Activated CD4-positive, alpha-beta T cell treated with anti-CD3 and anti-CD28 coated beads, Interleukin-2, amount 50 U/mL, for 1 hour (primary cell): ENCODE measurements at places on chromosomes 1 and 21.

DNA sequence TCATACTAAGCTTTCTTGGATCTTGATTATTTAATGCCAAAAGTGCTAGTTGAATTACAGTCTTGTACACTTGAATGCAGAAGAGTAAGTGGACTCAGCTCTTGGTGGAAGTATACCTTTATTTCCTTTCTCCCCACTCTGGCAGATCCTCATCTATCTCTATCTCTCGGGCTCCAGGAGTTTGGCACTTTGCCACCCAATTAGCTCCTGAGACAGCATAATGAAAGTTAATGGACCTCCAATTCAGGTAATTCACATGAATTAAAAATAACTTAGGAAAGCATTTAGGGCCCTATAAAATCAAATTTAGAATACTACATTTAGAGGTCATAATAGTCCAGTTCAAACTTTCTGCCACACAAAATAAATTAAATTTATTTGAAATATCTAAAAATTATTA is 67.4 kb downstream of the OLFM3 start:
- no peak for DNase-seq

GRCh38 chr1:162305969-162306368 is 70.7 kb downstream of the SPATA46 start:
- no peak for DNase-seq

DNA sequence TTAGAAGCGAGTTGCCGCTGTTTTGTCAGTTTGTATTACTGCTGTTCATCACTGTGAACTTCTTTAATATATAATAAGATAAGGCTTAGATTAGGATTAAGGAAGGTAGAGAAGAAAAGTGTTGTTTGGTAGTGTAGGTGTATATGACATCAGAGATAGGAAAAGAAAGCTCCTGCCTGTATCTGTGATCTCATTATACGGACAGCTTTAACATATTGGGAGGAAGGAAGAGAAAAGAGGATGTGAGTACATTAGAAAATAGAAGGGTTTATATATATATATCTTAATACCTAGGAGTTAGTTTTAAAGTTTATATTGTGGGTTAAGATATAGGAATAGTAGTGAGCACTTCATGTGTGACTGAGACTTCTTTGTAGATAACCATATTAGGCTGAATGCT is 71.0 kb downstream of the RALGPS2 start:
- no peak for DNase-seq

DNA sequence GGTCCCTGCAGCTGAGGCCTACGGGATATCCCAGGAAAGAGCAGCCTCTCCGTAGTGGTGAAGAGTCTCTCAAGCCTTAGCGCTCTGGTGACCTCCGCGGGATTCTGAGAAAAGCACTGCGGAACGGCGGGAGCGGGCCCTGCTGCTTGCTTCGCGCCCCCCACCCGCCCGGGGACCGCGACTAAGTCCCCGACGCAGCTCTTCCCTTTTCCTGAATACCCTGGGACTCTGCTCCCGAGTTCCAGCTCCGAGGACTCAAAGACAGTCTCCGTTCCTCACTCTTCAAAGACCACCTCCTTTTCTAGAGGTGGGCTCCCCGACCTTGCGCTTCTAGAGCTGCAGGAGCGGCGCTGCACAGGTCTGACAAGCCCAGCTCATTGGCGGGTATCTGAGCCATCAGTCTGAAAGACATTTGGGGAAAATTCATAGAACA is 3.6 kb upstream of the PRRX1 start:
- DNase-seq: no peak

GRCh38 chr1:185600641-185601040 is 133.6 kb upstream of the HMCN1 start:
- DNase-seq: no peak

- no peak for DNase-seq
Observed at GRCh38 chr1:119003413-119004128, 15.4 kb upstream of the TBX15 start.

DNA sequence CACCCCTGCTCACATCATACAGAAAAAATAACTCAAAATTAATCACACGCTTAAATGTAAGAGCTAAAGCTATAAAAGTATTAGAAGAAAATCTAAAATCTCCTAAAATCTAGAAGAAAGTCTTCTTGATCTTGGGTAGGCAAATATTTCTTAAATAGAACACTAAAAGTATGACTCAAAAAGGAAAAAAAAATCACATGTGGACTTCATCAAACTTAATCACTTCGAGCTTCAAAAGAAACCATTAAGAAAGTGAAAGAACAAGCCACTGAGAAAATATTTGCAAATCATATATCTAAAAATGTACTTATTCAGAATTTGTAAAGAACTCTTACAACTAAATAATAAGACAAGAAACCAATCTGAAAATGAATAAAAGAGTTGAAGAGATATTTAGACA is 32.7 kb downstream of the LRRC52 start:
- no peak for DNase-seq

DNA sequence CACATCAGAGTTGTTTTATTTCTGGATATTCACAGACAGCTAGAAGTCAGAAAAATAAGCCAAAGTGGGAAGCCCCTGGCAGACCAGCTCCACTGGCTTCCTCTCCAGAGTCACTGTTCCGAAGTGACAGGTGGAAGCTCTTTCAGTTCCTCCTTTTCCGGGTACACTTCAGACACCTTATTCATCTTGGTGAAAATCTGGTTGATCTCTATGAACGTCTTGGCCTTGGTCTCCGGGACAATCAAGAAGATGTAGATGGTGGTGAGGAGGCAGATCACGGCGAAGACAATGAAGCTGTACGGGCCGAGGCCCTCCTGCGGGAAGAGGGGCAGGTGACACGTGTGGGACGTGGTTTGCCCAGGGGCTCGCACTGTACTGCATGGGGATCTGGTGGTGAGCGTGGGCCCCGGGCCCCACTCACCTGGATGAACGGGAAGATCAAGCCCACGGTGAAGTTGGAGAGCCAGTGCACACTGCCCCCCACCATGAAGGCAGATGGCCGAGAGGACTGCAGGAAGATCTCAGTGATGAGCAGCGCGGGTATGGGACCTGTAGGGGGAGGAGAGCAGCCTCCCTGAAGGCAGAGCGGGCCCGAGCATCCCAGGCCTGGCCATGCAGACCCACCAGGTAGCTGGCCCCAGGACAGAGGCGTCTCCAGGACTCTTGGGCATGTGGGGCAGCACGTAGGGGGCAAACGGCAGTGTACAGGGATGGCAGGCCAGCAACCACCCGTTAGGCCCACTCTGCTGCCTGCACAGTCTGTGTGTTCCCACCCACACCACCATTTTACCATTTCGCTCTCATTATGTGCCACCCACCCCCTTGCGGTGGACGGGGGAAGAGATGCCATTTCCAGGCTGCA is 11.5 kb upstream of the SLC2A7 start:
- DNase-seq: no peak

GRCh38 chr1:209439828-209440227 is 143.7 kb upstream of the CAMK1G start:
- no peak for DNase-seq
